ENCODE measurements at places on chromosomes 7 and 10.

DNA sequence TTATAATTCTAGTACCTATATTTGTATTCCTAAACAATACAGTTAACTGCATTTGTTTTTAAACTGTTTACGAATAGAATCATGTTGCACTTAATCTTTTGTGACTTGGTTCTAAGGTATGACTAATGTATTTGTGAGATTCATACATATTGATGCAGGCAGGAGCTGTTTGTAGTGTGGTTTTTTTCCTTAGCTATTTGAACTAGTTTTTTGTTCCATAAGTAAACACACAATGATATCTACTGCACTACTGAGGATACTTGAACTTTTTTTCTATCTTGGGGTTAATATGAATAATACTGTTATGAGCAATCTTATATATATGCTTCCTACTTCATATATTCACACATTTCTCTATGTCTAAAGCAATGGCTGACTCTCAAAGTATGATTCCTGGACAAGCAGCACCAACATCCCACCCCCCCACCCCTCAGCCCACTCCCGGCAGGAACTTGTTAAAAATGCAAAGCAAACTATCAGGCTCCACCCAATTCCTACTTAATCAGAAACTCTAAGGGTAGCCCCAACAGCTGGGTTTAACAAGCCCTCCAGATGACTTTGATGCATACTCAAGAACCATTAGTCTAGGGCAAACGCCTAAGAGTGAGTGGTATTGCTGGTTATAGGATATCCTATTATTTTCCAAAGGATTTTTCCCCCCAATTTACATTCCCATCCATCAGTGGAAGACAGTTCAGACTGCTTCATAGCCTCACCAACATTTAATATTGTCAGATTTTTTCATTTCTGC, 25.8 kb downstream of the BRAF start:
- peak; percentile 85 for DNase-seq

DNA sequence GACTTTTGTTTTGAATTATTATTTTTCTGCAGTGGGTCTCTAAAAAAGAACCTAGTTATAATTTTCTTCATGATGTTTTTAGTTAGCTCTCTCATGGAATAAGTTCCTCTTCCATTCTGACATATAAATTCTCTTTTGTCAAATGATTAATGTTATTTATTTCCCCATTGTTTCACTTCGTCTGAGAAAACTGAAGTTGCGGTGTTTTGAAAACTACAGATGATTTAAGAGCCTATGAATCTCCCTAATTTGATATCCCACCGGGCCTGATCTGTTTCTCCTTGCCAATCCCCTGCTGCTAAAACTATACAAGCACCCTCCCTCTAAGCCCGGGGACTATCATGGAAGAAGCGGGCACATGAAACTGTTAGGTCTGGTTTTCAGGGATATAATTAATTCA, 41.4 kb downstream of the HTR7 start:
- DNase-seq, result no peak

- DNase-seq, result no peak
Observed at GRCh38 chr7:114627231-114627630, 212.6 kb downstream of the FOXP2 start.

DNA sequence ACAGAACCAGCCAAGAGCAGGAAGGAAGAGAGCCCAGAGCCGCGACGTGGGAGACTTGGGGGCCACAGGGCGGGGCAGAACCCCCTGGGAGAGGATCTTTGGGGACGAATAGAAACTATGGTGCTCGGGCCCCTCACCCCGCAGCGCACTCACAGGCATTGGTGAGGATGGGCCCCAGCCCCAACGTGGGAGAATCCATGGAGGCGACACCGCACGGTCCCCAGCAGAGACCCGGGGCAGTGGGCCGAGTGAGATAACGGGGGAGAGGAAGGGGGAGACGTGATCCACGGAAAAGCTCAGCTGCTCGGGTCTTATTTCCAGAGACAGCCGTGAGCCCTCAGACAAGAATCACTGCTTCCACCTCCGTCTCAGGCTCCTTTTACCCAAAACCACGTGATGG, 222.4 kb downstream of the TCERG1L start:
- no peak for DNase-seq

DNA sequence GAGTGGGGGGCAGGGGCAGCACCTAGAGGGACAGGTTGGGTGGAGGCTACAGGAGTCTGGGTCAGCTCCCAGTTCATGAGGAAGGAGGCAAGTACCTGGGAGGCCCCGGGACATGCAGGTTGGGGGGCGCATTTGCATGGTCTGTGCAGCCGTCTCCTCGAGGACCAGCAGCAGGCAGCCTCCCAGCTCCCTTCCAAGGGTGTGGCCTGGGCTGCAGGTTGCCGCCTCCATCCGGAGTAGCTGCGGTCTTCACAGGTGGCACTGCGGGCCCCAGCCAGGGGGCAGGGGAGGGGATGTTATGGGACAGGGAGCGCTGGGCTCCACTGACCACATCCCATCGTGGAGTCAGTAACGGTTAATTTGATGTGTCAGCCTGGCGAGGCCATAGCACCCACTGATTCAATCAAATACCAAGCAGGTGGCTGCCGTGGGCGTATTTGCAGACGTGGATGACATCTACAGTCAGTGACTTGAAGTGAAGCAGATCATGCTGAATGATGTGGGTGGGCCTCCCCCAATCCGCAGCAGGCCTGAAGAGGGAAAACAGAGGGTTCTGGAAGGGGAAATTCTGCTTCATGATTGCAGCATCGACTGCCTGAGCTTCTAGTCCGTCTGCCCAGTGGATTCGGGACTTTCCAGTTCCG, 81.6 kb downstream of the PRKAG2 start:
- DNase-seq, result no peak

DNA sequence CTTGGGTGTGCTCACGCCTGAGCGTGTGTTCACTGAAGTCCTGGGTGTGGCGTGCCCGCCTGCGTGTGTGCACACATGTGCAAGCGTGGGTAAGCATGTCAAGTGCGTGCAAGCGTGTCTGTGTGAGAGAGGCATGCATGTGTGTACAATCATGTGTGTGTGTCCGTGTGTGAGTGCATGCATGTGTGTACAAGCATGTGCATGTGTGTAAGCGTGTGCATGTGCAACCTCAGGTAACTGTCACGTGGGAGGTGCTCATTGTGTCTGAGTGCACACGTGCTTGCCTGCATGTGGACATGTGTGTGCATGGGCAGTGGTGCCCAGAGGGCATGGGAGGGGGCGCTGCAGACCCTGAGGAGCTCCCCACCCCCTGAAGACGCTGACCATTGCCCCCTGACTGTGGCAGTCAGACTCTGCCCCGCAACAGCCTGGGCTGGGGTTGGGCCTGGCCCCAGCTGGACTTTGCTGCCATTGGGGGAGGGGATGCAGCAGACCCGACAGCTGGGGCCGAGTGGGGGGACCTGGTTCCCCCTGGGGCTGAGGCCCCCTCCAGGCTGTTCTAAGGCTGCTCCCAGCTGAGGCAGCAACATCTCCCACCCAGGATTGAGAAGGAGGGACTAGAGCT, 88.1 kb downstream of the UNCX start:
- DNase-seq, result no peak

- DNase-seq, result peak; percentile 97
Observed at GRCh38 chr7:33764752-33765451, 140.4 kb upstream of the BMPER start.

DNA sequence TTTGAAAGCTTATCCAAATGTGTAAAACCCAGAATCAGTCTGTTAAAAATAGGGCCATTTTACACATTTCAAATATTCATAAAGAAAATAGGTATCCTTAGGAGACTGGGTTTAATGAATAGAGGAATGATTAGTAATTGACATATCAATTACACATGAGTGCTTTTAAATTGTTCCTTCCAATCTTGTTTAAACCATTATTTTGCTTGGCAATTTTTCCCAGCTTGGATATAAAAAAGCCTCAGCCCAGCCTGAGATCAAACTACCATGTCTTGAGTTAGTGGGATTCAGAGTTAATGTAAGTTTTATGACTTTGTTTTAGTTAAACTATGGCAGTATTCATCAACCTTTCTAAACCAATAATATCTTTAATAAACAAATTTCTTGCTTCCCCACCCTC, 28.3 kb downstream of the PARP12 start:
- DNase-seq, result no peak

GRCh38 chr7:107838024-107838601, 35.1 kb upstream of the SLC26A3 start:
- DNase-seq, result no peak

- DNase-seq, result no peak
Observed at GRCh38 chr7:152551304-152552036, 115.7 kb upstream of the KMT2C start.

- DNase-seq, result no peak
Observed at GRCh38 chr7:92623544-92623943, 33.4 kb upstream of the FAM133B start.

DNA sequence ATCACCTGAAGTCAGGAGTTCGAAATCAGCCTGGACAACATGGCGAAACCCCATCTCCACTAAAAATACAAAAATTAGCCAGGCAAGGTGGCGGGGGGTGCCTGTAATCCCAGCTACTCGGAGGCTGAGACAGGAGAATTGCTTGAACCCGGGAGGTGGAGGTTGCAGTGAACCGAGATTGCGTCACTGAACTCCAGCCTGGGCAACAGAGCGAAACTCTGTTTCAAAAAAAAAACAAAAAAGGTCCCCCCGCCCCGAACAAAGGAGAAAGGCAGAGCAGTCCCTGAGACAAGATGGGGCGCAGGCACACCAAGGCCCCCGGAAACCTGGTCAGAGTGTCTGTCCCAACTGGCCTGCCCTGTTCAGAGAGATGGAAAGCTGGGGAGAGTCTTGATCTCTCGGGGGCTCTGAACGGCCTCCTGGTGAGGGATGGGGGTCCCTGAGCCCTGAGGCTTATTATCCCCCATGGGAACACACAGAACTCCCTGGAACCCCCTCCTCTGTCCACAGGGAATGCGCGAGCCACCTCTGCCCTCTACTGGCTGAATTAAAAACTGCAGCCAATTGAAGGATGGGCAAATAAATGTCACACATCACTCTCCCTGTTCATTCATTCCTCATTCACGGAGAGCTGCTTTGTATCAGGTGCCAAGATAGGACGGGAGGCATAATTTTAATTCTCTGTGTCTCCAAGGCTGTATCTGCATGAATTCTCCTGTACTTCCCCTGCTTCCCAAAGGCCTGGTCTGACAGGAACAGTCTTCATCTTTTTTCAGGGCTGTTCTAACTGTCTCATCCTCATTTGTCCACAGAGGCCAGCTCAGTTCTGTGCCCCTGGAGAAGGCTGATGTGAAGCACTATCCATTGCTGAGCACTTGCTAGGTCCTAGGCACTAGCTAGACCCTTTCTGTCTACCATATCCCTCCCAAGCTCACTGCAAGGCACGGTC, 28.9 kb downstream of the MAT1A start:
- DNase-seq, result no peak

DNA sequence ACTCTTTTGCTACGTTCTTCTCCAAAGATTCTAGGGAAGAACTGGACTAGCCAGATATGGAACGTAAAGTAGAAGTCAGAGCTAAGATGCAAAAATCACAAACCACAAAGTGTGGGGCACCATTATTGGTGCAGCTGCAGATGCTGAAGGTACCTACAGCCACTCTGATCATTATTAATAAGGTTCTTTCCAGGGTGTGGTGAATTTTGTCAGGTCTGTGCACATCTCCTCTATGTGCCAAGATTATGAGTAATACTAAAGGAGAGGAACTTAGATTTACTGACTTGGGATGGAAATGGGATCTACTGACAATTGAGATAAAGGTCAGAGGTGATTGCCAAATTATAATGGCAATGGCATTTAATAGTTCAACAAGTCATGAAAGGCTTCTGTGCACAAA, 148.2 kb downstream of the RAPGEF5 start:
- peak; percentile 80 for DNase-seq

GRCh38 chr10:7706534-7707073, 3.5 kb downstream of the ITIH2 start:
- DNase-seq, result no peak

GRCh38 chr10:124065382-124066125, 27.8 kb downstream of the CHST15 start:
- DNase-seq, result no peak

- DNase-seq, result no peak
Observed at GRCh38 chr7:152073352-152073751, 47.9 kb downstream of the GALNT11 start.

- DNase-seq, result no peak
Observed at GRCh38 chr10:76675951-76676587, 961.5 kb downstream of the KCNMA1 start.

- no peak for DNase-seq
Observed at GRCh38 chr7:143878884-143879283, 23.1 kb downstream of the TCAF1 start.

DNA sequence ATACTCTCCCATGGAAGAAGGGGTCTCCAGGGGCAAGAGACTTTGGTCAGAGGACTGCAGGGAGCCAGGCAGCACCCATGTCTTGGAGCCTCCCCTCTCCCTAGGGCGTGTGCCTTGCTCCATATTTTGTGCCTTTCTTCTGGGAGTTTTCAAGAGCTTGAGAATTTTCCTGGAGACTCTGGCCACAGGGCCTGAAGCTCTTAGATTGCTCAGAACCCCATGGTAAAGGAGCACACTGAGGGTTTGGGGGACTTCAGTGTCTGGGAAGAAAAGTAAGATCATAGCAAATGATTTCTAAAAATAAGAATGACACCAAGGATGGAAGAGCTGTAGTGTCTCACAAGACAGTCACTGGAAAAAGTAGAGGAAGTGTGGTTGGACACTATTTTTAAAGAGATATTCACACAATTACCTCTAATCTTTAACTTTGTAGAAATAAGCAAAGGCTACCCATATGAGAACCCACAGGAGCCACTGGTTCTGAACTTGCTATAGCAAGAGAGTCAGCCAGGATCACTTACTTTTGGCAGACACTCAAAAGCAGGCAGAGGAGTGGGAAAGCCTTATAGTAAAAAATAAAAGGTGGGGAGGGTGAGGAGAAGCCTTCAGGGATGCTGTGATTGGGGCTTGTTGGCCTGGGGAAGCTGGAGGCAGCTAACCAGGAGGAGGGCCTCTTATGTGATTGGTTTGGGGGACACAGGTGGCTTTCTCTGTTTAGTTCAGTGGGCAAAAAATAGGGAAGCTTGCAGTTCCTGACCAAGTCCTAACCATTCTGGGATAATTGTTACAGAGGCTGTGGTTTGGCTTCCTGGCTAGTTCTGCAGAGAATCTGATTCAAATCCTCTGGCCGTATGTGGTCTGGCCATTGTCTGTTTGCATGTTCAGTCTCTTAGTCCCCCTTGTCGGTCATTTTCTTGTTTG, 5.1 kb upstream of the CSGALNACT2 start:
- DNase-seq, result no peak

DNA sequence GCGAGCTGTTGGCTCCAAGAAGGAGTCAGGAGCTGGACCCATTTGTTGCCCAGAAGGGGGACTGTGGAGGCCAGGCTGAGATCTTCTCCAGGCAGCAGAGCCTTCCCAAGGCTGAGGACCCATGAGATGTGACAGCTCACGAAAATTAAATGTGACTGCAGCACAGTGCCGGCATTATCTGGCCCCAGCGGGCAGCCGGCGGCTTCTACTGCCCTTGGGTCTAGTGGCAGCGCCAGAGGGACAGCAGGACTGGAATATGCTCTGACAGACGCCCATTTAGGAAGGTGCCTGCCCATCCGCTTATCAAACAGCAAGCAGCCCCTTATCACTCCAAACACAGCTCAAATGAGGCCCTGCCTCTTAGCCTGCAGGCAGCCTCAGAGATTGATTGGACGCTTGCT, 122.9 kb upstream of the LYZL2 start:
- DNase-seq, result no peak

GRCh38 chr7:49823566-49823965, 50.1 kb downstream of the VWC2 start:
- no peak for DNase-seq
